ENCODE measurements at places on chromosomes 3 and 15. TPM values are rescaled to one million over a fixed set of nuclear protein-coding genes. Genes with fewer than 3 reads are reported as not detected.
A peak's percentile ranks its signal among the peaks of the same experiment; 100 is the strongest.

DNA sequence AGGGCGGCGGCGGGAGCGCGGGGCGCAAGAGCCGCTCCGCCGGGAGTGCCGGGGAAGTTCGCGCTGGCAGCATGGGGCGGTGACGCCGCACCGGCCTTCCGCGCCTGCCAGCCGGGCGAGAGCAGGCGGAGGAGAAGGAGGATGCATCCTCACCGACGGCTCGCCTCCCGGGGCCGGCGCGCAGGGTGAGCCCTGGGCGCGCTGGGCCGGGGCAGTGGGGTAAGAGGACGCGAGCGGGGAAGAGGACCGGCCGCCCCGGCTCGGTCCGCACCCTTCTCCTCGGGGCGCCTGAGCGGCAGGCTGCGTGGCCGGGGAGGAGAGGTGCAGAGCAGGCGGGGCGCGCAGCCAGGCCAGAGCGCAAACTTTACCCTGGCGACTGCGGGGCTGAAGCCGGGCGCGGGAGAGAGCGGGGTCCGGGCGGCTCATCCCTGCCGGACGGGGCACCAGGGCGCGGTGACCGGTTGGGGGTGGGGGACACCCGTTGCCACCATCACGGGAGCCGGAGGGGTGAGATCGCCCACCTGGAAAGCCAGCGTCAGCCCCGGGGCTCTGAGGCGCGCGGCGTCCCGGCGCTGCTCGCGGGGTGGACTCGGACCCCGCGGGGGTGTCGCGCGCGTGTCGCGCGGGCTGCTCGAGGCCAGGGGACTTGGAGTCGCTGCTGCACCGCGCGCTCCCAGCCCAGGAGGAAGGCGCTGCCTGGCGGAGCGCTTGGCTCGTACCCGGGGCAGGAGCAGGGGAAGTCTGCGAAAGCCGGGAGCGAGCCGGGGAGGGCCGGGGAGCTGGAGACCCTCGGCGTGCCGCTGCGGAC lies 542 bp downstream of the GABRA5 start:
- DNase-seq = no peak

DNA sequence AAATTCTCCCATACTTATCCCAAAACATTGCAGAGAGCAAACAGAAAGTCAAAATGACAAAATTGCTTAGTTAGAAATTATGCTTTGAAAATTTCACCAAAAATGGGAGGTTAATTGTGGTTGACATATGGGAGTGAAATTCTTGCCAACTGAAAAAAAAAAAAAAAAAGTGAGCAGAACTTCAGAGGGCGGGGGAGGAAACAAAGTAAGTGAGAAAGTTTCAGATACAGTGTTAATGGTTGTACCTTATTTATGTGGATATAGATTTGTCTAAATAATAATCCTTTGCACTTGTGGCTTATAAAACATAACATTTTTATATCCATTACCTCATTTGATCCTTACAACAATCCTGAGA lies 91.5 kb upstream of the RAP2B start:
- DNase-seq = no peak

DNA sequence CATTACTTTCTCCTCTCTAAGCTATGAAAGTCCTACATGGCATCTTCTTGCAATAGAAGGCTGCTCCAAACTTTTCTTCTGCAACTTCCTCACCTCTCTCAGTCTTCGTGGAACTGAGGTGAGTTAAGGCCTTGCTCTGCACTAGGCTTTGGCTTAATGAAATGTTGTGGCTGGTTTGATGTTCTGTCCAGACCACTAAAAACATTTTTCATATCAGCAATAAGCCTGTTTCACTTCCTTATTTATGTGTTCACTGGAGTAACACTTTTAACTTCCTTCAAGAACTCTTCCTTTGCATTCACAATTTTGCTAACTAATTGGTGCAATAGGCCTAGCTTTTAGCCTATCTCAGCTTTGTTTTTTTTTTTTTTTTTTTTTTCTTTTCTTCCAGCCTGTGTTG lies 335.3 kb upstream of the NECTIN3 start:
- DNase-seq = no peak

DNA sequence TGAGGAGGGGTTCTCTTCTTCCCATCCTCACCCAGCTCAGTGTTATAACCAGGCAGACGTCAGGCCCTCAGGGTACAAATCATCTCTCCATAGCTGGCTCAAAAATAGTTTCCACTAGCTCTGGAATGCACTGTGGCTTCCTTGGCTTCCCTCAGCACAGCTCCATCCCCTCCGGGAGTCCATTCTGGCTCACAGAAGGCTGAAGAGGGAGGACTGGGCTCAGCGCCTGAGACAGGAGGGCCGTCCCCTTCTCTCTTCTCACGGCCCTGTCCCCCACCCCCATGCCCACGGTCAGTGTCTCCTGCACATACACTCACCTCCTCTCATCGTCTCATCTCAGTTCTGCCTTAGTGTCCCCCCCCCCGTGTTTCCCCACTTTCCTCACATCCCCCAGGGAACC lies 50.1 kb downstream of the UMPS start:
- peak; percentile 40 for DNase-seq

DNA sequence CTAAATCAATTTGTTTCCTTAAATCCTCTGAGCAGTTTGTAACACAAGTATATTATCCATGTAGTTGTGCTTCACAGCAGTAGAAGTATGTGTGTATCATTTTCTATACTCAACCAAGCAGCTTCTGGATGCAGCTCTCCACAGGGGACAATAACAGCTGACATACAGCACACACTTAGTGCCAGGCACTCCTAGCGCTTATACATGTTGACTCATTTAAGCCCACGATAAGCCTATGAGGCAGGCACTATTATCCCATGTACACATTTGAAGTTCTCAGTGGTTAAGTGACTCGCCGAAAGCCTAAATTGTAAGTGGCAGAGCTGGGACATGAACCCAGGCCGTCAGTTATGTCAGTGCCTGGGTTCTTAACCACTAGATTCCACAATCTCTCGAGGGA lies 20.3 kb upstream of the LPP start:
- no peak for DNase-seq

GRCh38 chr15:68787609-68788263 lies 33.0 kb downstream of the ANP32A start:
- DNase-seq = no peak

DNA sequence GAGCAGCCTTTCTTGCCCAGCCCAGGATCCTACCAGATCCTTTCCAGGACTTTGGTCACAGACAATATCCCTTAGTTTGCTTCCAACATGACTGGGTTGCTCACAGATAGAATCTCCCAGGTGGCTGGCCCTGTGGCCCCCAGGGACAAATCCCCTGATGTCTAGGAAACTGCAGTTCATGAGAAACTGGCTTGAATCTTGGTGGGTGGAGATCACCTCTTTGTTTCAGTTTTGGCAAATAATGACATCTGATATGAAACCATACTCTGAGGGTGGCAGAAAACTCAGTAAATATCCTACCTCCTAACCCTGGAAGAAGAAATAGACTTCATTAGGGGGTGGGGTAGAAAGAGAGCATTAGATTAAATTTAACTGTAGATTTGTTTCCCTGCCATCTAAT lies 44.1 kb upstream of the PFN2 start:
- DNase-seq = no peak

DNA sequence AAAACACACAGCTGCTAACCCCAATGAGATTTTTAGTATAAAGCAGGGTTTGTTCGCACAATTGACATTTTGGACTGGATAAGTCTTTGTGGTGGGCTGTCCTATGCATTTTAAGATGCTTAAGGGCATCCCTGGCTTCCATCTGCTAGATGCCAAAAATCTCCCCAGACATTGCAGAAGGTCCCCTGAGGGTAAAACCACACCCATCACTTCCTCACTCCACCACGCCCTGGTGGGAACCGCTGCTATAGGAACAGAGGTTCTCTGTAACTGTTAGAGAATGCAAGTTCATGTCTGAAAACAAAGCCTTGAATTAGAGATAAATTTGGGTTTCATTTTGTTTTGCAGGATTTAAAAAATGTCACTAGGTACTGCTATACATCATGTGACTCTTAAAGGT lies 67.7 kb downstream of the ARHGEF26 start:
- no peak for DNase-seq

DNA sequence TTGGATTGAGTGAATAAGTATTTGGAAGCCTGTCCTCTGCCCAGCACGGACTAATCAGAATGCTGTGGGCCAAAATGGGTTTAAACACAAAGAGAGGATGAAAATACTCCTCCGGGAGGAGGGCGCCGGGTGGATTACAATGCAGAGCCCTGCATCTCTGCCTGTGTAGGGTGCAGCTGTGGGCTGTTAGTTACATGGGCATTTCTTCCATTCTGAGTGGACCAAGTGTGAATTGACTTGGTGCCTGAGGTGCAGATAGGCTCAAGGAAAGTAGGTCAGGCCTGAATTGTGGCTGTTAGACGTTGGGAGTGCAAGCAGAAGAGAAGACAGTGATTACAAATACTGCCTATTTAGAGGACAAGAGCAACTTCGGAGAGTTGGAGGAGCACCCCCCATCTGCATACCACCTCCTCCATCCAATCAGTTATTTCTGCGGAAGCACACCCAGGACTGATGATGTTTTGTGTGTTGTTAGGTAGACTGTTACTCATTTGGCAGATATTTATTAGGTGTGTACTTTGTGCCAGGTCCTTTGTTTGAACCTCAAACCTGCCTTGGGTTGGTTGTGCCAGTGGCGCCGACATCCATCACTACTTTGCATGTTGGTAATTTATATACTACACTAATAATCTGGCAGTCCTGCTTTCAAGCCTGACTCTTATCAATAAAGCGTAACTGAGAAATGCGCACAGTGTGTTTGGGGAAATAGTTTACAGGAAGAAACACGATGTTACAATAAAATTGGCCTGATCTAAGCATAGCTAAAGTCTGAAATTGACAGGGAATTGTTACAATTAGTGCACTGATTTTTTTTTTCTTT lies 33.0 kb downstream of the PTPRG start:
- no peak for DNase-seq

CCDC39 gene
- 12.3 TPM for polyA plus RNA-seq
